ENCODE measurements at places on chromosomes 5 and 9. TPM values are rescaled to one million over a fixed set of nuclear protein-coding genes. Genes with fewer than 3 reads are reported as not detected.

Gene PCDHB6
- not detected for polyA plus RNA-seq

Gene PCDHA11
- polyA plus RNA-seq = not detected

Gene SLC4A9
- polyA plus RNA-seq = not detected

Gene FOXI1
- not detected for polyA plus RNA-seq

Gene PCDHGA5
- polyA plus RNA-seq = not detected

Gene TIMD4
- not detected for polyA plus RNA-seq

Data from naive B cell (primary cell).